Activated T-helper 1 cell treated with anti-CD3 and anti-CD28 coated beads, Interleukin-12 subunit alpha, Interleukin-12 subunit beta, Interleukin-2, Interleukin-4 antibody, amounts not matched to agents 30 ng/mL and 10 ng/mL and 1 ng/mL, durations not matched to agents 14 hours and 24 hours and 36 hours (primary cell): ENCODE measurements at places on chromosomes 7 and 10.

- no peak for DNase-seq
Measured at GRCh38 chr7:151307536-151307935, 34.1 kb upstream of the NUB1 start.

- DNase-seq, result no peak
Measured at GRCh38 chr7:44858161-44858560, 10.3 kb upstream of the H2AZ2 start.

DNA sequence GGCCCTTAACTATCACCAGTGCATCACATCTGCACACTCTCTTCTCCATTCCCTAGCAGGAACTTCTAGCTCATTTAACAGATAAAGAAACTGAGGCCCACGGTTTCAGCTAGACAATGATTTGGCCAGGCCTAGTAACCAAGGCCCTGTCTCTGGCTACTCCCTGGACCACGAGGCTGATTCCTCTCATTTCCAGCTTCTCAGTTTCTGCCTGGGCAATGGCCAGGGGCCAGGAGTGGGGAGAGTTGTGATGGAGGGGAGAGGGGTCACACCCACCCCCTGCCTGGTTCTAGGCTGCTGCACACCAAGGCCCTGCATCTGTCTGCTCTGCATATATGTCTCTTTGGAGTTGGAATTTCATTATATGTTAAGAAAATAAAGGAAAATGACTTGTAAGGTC, 13.5 kb downstream of the AQP1 start:
- DNase-seq, result no peak

DNA sequence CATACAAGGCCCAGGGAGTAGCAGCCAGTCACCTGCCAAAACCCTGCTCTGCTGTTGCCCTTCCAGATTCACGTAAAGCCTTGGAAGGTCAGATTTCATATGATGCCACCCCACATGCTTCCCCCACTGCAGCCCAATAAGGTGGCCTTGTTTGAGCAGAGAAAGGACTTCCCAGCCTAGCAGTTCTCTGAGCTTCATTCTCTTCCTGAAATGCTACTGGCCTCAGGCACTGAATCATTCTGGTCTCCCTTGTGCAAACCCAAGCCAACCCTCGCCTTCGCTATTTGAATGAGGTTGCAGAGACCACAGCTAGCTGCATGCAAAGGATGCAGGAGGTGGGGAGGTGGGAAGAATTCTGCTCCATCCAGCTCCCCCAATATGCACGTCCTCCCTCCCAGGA, 60.3 kb upstream of the PLXNA4 start:
- DNase-seq, result no peak

GRCh38 chr10:25561758-25562157, 372.3 kb upstream of the MYO3A start:
- no peak for DNase-seq

- no peak for DNase-seq
Measured at GRCh38 chr10:118562851-118563250, 32.6 kb downstream of the PRLHR start.

GRCh38 chr10:100469756-100470155, 6.9 kb downstream of the WNT8B start:
- no peak for DNase-seq

DNA sequence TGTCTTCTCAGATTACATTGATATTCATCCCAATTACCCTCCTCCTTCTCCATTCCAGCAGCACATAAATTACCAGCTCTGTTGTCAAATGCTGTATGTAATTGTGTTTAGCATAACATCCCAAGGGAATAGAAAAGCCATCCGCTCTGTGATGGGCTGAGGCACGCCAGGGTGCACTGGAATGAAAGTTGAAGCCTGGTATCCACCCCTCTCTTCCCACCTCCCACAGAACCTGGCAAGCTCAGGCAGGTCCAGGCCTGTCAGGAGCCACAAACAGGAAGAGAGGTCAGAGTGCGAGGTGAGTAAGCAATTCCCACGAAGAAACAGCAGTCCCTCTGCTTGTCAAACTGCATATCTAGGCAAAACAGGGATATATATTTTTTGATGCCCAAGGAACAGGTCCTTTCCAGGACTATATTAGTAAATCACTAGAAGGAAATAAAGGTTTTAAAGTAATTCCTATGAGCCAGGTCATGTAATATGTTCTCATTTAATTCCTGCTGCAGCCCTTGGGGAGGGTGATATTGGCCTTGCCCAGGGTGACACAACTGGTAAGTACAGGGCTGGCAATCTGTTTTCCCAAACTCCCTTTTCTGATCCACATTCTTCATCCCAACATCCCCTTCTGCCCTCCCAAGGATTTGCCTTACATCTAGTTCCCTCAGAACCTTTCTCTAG, 155.6 kb upstream of the GHITM start:
- DNase-seq, result no peak

GRCh38 chr10:127368929-127369328, 172.5 kb upstream of the INSYN2A start:
- no peak for DNase-seq

DNA sequence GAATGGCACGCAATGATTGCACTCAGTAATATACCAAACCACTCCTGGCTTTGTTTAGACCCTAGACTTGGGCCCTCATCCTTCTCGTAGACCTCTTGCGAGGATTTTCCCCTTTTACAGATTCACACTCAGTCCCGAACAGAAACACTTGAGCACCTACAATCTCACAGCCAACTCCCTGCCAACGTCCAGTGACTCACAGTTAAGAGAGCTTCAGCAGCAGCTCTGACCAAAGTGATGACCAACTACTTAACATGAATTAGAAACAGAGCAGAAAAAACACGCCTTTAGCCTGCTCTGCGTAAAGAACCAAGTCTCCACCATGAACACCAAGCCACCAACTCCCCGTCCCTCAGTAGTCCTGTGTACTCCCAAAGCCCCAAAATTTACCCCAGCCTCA, 2.2 kb downstream of the DNAJC30 start:
- no peak for DNase-seq

- no peak for DNase-seq
Measured at GRCh38 chr10:124497196-124497881, 35.7 kb downstream of the LHPP start.

DNA sequence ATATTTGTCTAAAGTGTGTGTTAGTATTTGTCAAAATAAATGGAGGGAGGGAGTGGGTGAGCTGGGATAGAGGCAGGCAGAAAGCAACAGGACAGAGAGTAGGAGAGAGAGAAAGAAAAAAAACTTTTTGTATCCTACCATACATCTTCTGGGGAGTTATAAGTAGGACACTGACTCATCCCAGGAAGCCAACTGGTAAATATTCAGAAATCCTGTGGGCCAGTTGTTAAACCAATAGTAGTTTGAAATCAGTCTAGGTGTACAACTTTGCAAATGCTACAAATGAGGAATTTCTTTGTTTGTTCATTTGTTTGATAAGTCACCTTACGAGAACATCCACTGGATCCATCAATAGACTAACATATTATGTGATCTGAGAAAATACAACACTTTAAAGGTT, 980.9 kb downstream of the GATA3 start:
- no peak for DNase-seq

GRCh38 chr7:82605247-82605864, 161.8 kb upstream of the CACNA2D1 start:
- no peak for DNase-seq

DNA sequence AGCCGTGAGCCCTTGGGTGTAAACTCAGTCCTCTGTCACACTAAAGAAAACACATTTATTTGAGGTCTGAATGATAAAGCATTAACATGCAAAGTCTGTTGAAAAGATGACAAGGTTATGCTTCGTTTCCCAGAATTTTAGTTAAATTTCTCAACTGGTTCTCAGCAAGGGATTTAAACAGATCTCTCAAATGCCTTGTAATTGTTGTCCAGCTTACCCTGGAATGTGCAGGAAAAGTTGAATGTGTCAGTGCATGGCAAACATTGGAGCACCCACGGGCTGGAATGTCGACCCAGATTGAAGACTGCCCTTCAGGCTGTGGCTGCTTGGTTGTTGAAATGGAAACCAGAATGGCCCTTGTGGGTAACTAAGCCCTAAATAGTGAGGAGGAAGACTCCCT, 191.8 kb downstream of the TRIL start:
- DNase-seq, result no peak

- no peak for DNase-seq
Measured at GRCh38 chr7:12540850-12541249, 29.7 kb upstream of the SCIN start.

DNA sequence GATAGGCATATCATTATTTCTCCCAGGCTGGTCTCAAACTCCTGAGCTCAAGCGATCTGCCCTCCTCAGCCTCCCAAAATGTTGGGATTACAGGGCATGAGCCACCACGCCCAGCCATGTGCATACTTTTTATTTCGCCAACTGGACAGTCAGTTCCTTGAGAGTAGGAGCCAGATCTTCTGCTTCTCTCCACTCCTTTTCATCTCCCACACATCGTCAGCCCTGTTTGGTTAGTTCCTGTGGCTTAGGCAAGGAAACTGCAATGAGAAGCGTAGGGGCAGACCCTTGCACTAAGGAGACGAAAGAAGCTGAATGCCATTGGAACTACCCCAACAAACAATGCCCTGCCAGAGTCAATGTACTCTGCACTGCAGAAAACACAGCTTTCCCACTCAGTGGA, 178.2 kb downstream of the TRIL start:
- no peak for DNase-seq

GRCh38 chr10:82472406-82473335, 597.7 kb downstream of the NRG3 start:
- no peak for DNase-seq

GRCh38 chr7:93921186-93921585, 349 bp upstream of the GNG11 start:
- no peak for DNase-seq

GRCh38 chr10:91983416-91983815, 59.8 kb downstream of the BTAF1 start:
- DNase-seq, result no peak

- DNase-seq, result no peak
Measured at GRCh38 chr7:129591868-129592267, 19.7 kb upstream of the NRF1 start.

- DNase-seq, result no peak
Measured at GRCh38 chr7:148495605-148496004, 95.0 kb upstream of the C7orf33 start.

DNA sequence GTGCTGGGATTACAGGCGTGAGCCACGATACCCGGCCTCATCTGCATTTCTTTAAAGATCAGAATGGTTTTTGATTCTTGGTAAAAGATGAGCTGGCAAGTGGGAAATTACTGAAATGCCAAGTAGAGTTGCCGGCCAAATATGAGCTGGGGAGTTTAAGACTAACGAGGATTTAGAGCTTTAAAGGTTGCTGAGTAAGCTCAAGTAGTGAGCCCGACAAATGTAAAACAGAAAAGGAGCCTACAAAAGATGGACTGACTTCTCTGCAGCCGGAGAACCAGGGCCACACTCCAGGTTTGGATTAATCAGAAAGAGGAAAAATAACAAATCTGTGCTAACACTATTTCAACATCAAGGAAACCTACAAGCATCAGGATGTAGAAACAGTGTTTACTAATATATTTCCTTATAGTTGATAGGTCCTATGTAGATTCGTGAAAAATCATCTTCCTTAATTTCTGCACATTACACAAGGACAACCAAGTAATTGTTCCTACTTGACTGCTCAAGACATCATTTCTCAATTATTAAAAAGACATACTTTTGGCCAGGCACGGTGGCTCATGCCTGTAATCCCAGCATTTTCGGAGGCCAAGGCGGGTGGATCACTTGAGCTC, 49.6 kb downstream of the MPP7 start:
- no peak for DNase-seq

DNA sequence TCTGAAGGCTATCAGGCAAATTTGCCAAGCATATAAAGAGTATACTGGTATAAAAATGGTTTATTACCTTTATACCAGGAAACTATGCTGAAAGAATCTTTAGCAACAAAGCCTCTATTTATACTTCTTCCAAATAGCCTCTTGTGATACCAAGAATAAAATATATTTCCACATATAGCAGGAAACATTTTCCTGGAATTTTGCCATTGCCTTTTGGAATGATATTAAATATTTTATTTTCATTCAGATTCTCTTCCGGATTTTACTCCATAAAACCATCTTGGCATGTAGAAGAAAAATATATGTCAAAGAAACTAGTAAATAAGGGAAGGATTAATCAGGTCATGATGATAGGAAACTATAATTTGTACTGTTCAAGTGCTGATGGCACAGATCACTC, 17.7 kb downstream of the SOSTDC1 start:
- no peak for DNase-seq

DNA sequence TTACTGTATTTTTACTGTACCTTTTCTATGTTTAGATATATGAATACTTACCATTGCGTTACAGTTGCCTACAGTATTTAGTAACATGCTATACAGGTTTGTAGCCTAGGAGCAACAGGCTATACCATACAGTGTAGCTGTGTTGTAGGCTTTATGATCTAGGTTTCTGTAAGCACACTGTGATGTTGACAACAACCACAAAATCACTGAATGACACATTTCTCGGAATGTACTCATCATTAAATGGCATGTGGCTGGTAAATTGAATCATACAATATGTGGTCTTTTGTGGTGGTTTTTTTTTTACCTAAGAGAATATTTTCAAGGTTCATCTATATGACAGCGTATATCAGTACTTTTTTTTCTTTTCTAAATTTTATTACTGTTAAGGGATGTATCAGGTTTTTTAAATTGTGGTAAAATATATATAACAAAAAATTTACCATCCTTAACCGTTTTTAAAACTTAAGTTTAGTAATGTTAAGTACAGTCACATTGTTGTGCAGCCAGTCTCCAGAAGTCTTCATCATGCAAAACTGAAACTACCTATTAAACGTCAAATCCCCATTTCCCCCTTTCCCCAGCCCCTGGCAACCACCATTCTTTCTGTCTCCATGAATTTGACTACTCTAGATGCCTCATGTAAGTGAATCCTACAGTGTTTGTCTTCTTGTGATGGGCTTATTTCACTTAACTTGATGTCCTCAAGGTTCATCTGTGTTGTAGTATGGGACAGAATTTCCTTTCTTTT, 21.5 kb downstream of the BTAF1 start:
- peak; percentile 17 for DNase-seq

DNA sequence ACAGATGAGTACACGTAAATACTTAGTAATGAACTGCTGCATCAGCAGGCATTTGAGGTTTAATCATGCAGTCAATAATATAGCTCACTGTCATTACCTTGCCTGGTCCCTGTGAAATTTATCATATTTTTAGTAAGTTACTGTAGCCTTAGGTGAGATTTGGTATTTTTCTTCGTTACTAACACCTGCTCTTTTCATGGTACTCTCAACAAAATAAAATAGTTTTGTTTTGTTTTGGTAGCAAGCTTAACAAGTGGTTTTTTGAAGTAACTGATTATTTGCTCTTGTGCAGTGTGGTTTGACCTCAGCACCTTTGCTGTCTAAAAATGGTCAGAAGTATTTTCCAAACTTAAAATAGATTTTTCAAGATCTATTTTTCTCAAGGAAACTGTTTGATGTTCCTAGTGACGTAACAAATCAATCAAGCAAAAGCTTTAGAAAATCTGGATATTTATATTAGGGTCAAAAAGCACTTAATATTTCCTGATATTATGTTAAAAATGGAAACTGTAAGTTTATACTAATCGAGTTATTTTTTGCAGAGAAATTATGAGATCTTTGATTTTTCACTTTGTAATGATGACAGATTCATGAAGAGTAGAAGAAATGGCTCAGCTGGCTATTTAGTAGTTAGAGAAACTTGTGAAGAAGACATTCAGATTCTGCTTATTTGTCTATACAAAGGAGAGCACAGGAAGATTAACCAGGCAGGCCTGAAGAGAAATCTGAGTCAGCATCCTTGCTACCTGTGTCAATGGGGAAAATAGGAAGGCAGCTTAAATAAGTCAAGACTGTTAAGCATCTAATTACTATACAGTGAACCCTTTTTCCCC, 21.0 kb upstream of the RPA3 start:
- no peak for DNase-seq
